Kidney glomerular epithelial cell (primary cell): ENCODE measurements at places on chromosomes 5 and 9.

DNA sequence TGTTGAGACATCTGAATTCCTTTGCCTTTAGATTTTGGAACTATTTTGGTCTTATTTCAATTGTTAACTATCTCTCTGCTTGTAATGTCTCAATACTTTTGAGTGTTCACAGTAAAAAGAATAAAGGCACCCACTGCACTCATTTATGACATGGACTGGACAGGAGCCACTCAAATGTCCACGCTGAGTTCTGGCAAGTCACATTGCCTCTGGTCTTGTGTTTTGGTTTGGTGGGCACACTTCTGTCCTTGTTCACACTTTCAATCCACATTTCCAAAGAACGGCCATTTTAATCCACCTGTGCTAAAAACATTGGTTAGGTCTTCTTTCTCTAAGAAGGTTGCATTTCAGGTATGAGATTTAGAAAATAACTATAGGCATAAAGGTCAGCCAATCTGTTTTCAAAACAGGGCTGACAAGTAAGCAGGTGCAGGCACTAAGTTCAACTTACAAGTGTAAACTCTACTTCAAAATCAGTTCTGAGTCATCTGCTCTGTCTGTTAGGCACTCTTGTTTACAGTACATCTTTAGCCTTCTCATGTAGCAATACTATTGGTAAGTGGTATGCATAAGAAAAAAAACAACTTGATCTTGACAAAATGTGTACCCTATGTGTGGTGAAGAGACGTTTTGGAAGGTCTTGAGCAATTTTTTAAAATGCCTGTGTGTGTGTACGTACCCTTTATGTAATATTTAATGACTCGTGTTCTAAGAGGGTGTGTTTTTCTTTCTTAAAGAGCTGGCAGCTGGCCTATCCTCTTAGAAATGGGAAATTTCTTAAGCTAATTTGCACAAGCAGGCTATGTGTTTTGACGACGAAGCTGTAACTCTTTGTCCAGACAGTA is 31.5 kb upstream of the ZFAND5 start:
- DNase-seq: peak; percentile 11

DNA sequence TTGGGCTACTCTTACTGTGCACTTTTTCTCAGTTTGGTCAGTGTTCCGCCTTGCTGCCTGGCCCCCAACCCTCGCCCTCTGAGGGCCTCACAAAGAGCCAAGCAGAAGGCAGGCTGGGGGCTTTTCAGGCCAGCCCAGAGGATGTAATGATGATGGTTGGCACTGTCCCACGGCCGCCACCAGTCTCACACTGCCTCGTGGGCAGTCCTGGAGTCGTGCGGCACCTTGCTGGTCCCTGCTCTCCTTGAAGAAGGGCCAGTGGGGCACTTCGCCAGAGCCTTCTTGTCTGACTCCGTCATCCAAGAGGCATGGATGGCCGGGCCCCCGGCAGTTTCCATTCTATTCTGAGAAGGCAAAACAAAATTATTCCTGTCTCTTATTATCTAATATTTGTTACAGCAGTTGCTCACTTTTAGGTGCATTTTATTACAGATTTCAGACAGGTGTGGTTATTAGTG is 21.0 kb downstream of the TENT4A start:
- no peak for DNase-seq

- no peak for DNase-seq
These were observed 30.5 kb downstream of the ADAMTS2 start for GRCh38 chr5:179314606-179315355.

GRCh38 chr5:150438873-150439546 is 10.5 kb downstream of the RPS14 start:
- DNase-seq: no peak

DNA sequence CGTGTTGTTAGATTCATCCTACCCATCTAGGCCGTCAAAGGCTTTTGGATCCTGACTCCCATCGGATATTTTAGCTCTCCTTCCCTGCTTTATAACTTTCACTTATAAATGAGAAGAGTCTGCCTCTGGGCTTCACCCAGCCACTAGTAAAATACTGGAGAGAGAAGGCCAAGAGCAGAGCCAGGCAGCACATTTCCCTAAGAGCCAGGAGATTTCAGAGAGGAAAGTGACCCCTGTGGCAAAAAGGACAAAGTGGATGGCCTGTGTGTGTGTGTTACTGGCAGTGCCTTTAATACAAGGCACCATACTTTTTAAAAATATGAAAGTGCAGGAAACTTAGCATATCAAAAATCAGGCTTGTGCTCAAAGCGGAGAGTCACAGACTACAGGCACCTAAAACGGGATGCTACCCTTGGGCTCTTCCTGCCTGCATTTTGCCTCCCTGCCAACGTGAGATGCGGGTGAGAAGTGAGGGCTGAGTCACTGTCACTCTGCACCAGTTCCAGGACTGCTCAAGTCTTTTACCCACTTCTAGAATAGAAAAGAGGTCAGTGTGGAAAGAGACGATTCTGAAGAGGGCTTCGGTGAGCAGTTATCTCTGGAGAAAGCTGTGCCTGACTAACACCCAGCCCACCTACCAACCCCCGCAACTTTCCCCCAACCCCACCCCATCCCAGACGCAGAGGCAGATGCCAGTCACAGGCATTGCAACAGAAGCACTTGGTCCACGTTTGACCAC is 15.9 kb downstream of the NFIL3 start:
- no peak for DNase-seq

- DNase-seq: no peak
These were observed 1556.5 kb upstream of the C9orf72 start for GRCh38 chr9:29129763-29130162.

DNA sequence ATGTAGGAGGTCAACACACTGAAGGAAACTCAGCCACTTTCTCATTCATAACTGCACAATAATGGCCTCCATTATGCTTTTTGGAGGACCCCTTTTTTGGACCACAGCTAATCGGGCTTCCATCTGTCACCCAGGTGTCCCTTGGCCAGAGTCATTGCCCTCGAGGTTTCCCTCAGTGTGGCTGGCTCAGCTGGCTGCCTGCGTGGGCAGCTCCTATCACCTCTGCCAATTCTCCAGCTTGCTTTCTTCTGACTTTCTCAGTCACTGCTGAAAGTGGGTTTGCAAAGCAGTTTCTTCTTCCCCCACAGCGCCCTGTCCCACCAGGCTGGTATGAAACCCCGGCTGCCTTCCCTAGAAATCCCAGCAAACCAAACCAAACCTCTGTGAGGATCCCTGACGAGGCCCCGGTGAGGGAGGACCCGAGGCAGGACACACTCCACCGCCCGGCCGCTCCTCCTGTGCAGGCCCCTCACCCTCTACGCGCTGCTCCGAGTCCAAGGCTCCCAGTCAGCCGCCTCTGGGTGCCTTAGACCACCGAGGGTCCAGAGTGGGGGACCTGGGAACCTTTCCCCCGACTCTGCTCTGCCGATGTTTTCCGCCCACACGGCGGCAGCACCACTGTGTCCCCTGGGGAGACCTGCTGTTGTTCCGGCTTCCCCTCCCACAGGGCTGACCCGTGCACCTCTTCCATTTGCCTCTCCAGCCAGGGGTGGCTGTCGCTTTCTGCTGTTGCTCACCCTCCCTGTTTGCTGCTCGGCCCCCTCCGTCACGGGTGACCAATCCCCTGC is 109.5 kb downstream of the TENT4A start:
- DNase-seq: no peak

- DNase-seq: no peak
These were observed 20.2 kb upstream of the TJP2 start for GRCh38 chr9:69153707-69154521.

- DNase-seq: no peak
These were observed 68.4 kb upstream of the NR3C1 start for GRCh38 chr5:143471666-143472464.

DNA sequence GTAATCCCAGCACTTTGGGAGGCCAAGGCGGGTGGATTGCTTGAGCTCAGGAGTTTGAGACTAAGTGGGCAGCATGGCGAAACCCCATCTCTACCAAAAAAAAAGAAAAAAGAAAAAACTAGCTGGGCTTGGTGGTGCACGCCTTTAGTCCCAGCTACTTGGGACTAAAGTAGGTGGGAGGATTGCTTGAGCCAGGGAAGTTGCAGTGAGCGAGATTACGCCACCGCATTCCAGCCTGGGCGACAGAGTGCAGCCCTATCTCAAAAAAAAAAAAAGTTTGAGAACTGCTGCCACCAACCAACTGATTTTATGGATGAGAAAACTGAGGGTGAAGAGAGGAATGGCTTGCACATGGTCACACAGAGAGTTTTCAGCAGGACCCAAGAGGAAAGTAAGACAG is 175.1 kb downstream of the DOCK8 start:
- DNase-seq: no peak
